ENCODE measurements at places on chromosomes 7 and 10.

DNA sequence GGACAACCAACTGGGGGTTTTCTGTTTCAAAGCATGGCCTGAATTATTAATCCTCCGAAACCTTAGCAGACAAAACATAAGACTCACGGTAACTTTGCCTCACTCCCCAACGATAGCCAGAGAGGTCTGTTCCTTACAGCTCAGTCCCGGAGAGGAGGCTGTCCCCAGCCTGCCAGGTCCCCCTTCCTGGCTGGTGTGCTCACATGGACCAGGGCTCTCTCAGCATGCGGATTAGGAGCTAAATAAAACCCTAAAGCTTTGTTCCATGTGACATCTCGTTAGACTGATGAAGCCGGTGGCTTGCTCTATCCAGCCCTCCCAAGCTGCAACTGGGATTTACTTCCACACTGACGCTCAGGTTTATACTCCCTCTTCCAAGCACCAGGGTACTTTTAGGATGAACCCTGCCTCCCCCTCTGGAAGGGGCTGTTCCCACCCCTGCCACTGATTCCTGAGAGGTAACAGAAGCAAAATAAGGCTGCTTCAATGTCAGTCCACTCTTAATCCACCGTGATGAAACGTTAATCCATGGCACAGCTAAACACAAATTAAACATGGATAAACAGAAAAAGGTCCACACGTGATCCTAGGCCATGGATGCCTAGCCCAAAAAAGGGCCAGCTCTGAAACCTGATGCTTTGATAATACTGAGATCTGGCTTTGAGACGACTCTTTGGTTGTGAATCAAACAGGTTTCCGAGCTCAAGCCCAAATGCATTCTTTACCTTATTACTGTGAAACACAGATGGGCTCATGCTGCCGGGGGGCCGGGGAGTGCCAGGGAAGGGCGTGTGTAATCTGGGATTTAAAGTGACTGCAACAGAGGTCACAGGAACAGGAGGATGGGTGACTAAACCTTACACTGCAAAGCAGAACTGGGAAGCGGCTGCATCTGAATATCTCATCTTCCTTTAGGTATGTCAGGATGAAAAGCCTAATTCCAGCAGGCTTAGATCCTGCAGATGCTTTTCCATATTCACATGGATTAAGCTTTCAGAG, 86.2 kb downstream of the ZRANB1 start:
- DNase-seq, result no peak

DNA sequence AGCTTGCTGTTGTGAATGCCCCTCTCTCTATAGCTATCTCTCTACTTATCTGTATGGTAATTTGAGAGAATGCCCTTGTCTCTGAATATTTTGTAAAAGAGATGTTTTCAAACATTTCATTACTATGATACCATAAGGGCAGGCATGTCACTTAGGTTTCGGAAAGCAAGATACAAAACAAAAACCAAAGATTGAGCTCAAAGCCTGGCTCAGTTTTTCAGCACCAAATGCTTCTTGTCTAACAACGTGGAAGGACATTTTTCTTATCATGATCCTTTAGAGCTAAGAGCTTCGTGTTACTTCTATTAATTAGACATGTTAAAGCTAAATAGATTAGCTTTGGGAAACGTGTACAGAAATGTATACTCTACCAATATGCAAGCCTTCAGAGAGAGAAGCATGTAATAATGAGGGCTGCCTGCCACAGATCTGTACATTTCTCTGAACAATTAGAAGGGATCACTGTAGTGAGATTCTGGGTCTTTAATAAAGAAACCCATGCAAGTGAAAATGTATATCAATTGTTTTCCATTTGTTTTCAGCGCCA, 148.9 kb downstream of the ARID5B start:
- DNase-seq, result no peak

GRCh38 chr7:50939021-50939420, 156.3 kb upstream of the GRB10 start:
- DNase-seq, result no peak

- DNase-seq, result no peak
Observed at GRCh38 chr10:84416245-84416555, 87.8 kb downstream of the CCSER2 start.

- DNase-seq, result no peak
Observed at GRCh38 chr7:131145026-131145425, 182.7 kb upstream of the MKLN1 start.

- DNase-seq, result no peak
Observed at GRCh38 chr10:114026189-114027040, 17.3 kb upstream of the ADRB1 start.

Measured in T-helper 9 cell (primary cell).